ENCODE measurements at places on chromosomes 16 and 17. TPM values are rescaled to one million over a fixed set of nuclear protein-coding genes. Genes with fewer than 3 reads are reported as not detected.

GRCh38 chr16:85123891-85124635 lies 11.8 kb upstream of the CIBAR2 start:
- DNase-seq, result no peak

The CDYL2 gene
- 0.03 TPM for polyA plus RNA-seq

GRCh38 chr17:75151930-75152329 lies 2.4 kb downstream of the JPT1 start:
- DNase-seq, result peak; percentile 57

The RRAD gene
- polyA plus RNA-seq, result 9.3 TPM

The TBC1D16 gene
- polyA plus RNA-seq, result 15.3 TPM

GRCh38 chr17:78323826-78324390 lies 36.0 kb downstream of the SOCS3 start:
- DNase-seq, result peak; percentile 71

DNA sequence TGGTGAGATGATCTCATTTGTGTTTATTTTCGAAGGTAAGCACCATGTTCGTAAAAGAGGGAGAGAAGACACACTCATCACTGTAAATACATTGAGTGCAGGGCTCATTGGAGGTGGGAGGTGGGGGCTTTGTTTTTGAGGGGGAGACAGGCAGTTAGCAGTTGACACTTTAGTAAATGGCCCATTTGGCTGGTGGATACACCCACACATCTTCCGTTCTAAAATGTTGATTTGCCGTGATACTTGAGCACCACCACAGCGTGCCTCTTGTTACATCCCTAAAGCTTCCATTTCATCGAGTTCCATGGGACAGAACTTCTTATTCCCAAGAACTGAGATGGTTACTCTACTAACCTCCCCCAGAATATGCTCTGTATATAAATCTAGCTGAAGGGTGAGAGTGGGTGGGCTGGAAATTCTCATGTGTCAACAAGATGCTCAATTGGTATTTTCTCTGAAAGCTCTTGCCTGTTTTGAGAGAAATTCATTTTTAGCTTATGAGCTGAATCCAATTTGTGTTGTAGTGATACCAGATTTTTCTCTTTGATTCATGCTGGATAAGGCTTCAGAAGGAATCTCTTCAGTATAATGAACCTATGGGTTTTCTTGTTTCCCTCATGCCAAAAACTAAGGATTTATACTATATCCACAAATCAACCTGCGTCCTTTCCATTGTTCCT lies 314.3 kb downstream of the RBFOX1 start:
- no peak for DNase-seq

- DNase-seq, result no peak
These were observed 300.2 kb upstream of the N4BP1 start for GRCh38 chr16:48910214-48910613.

DNA sequence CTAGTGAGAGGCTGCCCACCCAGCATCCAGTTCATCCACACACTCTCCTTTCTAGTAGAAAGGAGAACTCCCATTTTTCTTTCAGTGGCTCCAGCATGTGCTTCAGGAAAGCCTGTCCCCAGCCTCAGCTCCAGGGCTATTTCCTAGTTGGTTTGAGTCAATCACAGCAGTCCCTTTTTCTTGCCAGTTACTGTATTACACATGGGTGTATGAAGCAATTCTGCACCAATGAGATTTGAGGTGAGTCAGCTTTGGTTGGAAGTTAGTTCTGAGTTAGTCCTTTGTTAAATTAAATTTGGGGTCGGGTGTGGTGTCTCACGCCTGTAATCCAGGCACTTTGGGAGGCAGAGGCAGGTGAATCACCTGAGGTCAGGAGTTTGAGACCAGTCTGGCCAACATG lies 24.8 kb downstream of the RAD51D start:
- no peak for DNase-seq

DNA sequence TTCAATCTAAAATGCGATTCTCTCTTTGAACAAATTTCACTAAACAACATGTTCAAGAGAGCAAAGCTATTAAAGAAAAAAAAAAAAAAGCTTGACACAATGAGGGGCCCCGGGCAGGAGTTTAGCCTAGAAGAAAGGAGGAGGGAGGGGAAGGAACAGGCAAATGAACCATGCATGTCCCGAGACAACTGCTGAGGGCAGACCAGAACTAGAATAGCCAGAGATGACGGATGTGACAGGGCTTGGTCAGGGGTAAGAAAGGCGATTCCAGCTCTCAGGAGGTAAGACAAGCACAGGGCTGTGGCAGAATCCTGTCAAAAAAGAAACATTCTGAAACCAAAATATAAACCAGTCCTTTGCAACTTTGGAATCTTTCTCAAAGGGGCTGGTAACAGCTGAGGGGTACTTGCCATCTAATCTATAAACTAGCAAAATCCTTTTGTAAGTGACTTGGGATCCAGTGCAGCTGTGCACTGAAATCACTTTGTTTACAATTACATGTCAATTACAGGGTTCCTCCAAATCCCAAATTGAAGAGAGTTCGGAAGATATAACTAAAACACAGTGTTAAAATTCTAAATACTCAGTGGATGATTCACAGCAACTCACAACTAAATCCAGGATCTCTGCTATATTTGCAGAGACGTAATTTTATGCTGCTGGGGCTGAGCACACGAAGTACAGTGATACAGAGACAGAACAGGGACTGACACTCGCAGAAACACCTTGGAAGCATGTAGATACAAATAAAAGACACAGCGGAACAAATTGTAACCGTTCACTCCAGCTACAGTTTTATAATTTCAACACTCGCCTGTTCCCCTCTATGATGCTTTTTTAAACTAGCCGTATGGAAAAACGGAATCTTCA lies 567.4 kb upstream of the ZFHX3 start:
- no peak for DNase-seq

GRCh38 chr16:69481901-69482341 lies 57.5 kb downstream of the CYB5B start:
- DNase-seq, result no peak

GRCh38 chr17:50261051-50261915 lies 13.0 kb upstream of the TMEM92 start:
- DNase-seq, result peak; percentile 29

DNA sequence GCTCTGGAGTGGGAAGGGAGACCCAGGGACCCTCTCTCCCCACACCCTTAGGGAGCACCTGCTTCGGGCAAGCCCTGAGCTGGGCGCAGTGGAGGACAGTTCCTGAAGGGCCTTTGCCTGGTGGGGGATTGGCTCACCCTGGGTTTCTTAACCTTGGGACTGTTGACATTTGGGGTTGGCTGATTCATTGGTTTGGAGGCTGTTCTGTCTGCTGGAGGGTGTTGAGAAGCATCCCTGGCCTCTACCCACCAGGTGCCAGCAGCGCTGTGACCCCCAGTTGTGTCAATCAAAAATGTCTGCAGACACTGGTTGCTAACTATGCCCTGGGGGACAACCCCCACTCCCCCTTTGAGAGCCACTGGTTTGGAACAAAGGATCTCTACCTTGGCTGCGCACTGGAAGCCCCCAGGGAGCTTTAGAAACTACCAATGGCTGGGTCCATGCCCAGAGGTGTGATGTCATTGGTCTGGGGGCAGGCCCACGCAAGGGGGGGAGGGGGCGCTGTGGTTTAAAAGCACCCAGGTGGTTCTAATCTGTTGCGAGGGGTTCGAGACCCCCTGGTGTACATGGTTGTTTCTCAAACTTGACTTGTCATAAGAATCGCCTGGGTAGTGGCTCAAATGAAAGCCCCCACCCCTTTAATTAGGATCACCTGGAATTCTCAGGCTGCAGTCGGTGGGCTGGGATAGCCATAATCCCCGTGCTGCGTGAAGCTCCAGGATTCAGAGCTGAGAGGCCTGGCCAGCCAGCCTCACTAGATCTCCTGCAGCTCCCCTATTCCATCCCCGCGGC lies 151.9 kb upstream of the GSE1 start:
- DNase-seq, result peak; percentile 71

GRCh38 chr16:4064950-4065352 lies 51.3 kb downstream of the ADCY9 start:
- no peak for DNase-seq

- no peak for DNase-seq
These were observed 23.7 kb downstream of the YPEL2 start for GRCh38 chr17:59355030-59355701.

DNA sequence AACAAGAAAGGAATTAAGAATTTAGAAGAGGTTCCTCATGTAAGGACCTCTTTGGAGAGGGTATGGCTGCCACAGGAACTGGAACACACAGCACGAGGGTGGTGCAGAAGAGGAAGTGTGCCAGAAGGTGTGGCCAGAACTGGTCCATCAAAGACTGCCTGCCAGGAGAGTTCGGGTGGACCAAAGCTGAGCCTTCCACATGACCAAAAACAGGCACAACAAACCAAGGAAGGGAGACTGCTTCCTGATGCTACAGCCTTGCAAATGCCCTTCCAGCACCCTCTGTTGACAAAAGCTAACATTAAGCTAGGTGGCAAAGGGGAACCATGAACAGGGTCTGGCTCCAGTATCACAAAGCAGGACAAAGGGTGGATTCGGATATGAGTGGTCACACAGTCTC lies 125.8 kb upstream of the TMEM97 start:
- no peak for DNase-seq

- peak; percentile 79 for DNase-seq
These were observed at the start of gene PLXDC1 for GRCh38 chr17:39151150-39151942. TSS of gene PLXDC1 (minus strand) at chr17:39151637. CDS start at chr17:39151437, 200 bp downstream.

DNA sequence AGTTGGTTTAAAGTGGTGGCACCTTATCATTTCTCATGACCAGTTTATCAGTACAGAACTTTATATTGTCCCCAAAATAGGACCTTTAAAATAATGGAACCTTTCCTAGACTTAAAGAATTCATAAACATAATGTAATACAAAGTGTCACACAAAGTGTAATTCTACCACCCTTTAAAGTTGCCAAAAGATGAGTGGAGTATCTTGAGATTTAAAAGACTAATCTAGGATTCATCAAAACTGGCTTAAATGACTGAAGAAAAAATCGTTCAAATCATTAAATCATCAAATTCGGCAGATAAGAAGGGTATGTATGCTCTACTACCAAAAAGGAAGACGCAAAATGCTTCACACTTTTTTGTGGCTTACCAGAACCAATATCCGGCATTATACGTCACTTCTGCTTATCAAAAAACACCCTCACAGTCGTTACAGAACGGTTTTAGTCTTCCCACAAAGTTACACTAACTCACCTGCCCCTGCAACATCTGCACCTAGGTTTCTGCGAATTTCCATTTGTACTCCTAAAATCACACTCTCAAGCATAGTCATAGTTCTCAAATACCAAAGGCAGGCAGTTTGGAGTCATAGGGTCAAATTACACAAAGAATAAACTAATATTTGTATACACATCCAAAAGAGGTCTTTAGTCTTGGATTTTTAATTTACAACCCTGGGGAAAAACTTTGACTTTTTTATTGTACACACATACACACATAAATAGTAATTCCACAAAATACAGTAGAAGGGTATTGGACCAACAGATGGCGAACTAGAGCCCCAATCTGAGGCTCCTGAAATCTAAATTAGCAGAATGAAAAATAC lies 1.4 kb upstream of the KANSL1 start:
- peak; percentile 58 for DNase-seq

The SIRT7 gene
- polyA plus RNA-seq, result 34.1 TPM

The CCL11 gene
- polyA plus RNA-seq, result not detected
